ENCODE measurements at places on chromosomes 1 and 21.

DNA sequence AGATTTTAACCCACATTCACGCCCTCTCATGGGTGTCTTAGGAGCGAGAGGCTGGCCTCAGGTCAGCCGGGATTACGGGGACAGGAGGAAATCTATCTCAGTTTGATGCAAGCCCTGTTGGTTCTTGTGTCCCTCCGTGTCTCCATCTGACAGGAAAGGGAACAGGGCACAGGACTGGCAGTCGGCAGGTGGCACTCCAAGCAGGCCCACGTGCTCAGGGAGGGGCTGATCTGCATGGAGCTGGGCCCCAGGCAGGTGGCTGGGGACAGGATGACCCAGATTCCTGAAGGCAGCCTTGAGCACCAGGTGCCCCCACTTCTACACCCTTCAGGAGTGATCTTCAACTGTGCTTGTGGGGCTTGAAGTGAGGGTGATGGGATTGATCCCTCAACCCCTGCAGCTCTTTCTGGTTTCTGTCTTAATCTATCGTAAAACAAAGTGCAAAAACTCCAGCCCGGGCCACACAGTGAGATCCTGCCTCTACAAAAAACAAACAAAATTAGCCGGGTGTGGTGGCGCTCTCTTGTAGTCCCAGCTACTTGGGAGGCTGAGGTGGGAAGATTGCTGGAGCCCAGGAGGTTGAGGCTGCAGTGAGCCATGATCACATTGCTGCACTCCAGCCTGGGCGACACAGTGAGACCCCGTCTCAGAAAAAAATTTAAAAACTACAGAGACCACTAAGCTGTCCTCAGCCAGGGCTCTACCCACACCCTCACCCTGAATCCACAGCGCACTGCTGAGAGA, 8.3 kb downstream of the PLEKHG5 start:
- DNase-seq, result no peak

- DNase-seq, result no peak
Observed at GRCh38 chr1:182587666-182588499, 1.2 kb downstream of the RNASEL start.

DNA sequence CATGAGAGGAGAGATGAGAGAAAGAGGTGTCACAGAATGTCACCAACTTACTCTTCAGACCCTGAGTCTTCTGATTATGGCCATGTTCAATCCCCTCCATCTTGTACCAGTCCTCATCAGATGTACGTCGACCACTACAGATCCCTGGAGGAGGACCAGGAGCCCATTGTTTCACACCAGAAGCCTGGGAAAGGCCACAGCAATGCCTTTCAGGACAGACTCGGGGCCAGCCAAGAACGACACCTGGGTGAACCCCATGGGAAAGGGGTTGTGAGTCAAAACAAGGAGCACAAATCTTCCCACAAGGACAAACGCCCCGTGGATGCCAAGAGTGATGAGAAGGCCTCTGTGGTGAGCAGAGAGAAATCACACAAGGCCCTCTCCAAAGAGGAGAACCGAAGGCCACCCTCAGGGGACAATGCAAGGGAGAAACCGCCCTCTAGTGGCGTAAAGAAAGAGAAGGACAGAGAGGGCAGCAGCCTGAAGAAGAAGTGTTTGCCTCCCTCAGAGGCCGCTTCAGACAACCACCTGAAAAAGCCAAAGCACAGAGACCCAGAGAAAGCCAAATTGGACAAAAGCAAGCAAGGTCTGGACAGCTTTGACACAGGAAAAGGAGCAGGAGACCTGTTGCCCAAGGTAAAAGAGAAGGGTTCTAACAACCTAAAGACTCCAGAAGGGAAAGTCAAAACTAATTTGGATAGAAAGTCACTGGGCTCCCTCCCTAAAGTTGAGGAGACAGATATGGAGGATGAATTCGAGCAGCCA, 8.0 kb downstream of the ELOA start:
- no peak for DNase-seq

DNA sequence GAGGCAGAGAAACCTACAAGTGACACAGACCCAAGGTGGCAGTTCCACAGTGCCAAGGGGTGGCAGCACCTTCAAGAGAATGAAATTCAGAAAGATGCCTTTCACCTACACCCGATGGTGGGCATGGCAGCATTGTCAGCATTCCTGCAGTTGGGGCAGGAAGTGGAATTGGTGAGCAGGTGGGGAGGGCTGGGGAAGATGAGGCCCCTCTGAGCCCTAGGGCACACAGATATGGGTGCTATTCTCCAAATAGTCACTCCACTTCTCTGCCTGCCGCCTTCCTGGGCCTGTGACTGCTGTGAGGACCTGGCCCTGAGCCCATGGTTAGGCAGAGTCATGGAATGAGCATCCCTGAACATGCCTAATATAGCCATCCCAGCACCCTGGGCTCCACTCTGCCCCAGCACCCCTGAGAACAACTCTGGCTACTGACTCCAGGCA, 8.3 kb downstream of the SHISA4 start:
- DNase-seq, result no peak

- DNase-seq, result no peak
Observed at GRCh38 chr1:1614204-1614953, 921 bp upstream of the MIB2 start.

GRCh38 chr21:37276377-37276776, 9.2 kb upstream of the VPS26C start:
- no peak for DNase-seq

- no peak for DNase-seq
Observed at GRCh38 chr21:36034211-36034913, 26.0 kb downstream of the SETD4 start.

DNA sequence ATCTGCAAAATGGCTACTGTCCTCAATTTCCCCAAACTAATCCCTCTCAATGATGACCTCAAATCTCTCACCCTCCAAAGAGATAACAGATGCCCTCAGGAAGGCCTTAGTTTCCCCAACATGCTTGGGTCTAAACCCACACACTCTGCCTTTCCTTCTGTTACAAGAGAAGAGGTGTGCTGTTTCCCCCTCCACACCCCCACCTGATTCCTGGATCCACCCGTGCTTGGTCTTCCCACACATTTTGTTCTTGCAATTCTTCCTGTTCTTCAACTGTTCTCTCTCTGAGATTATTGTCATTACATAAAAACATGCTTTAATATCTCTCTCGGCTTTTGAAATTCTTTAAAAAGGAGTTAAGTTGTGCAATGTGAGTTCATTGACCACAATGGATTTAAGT, 5.7 kb upstream of the CBR3 start:
- no peak for DNase-seq

DNA sequence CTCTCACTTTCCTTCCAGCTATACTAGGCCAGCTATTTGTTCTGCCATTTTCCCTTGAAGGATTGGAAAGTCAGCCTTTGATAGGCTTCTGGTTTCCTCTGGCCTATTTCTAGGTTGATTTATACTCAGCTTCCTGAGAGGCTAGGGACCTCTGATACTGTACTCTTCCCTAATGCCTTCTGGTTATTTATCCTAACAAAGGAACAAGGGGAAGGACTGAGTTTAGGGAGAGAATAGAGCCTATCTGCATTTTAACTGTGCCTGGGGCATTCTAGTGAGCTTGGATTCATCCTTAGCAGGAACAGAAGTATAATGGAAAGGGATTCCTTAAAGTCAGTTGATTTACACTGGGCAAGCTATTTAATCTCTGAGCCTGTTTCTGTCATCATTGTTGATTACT, 11.8 kb upstream of the TMEM39B start:
- DNase-seq, result no peak

GRCh38 chr1:166174108-166174507, 7.3 kb upstream of the FAM78B start:
- DNase-seq, result no peak

GRCh38 chr1:211091867-211092266, 42.1 kb downstream of the KCNH1 start:
- DNase-seq, result no peak

DNA sequence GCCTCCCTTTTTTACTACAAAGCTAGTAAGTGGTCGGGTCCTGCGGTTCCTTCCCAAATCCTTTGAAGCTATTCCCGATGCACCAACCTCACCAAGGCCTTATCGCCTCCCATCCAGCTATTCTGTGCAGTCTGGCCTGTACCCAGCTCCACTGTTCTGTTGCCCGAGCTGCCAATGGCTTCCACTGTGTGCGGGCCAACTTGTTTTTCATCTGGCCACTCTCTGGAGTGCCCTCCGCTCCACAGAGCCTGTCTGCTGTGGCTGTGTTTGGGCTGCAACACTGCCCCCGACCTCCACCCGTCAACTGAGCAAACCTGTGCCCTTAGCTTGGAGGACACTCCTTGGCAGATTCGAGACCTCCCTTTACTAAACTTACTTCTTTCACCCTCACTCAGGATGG, 125.0 kb downstream of the KIAA0319L start:
- DNase-seq, result no peak

- DNase-seq, result no peak
Observed at GRCh38 chr21:38329162-38329561, 72.4 kb downstream of the KCNJ15 start.

DNA sequence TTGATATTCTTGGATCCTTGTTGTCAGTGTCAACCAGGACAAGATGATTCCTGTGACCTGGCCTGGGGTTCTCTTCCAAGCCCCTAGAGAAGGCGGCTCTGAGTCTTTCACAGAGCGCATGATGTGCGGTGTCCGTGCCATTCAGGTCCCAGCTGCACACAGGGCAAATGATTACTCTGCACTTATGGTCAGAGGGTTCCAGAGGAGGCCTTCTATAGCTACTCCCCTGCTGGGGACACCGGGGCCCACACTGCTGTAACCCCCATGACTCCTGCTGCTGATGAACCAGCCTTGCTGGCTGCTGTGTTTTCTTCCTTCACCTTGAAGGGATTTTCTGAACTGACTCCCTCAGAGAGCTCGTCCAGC, 1.5 kb downstream of the PTGFRN start:
- no peak for DNase-seq

- no peak for DNase-seq
Observed at GRCh38 chr21:39451332-39452206, at the start of gene SH3BGR. Gene SH3BGR, plus strand, starts transcription at chr21:39451970. Its CDS starts 127 bp downstream, at chr21:39452097.

- no peak for DNase-seq
Observed at GRCh38 chr1:21514245-21514644, 5.0 kb downstream of the ALPL start.

DNA sequence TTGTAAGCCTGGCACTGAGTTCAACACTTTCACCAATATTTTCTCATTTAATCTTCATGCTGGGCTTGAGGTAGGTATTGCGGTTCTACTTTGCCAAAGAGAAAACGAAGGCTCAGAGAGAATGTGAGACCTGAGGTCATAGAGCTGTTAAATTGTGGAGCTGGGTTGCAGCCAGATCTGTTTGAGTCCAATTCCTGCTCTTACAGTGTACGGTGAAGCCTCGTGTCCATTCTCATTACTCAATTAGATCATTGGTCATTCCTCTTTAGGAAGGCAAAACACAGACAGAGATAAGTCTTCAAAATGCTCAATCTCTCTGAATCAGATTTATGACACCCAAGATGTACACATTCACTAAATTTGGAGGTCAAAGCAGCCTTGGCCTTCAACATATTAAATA, 559.0 kb upstream of the DAB1 start:
- DNase-seq, result no peak

- no peak for DNase-seq
Observed at GRCh38 chr1:210236386-210236839, 3.8 kb downstream of the SERTAD4 start.

GRCh38 chr1:55815745-55816455, 600.7 kb upstream of the USP24 start:
- no peak for DNase-seq

DNA sequence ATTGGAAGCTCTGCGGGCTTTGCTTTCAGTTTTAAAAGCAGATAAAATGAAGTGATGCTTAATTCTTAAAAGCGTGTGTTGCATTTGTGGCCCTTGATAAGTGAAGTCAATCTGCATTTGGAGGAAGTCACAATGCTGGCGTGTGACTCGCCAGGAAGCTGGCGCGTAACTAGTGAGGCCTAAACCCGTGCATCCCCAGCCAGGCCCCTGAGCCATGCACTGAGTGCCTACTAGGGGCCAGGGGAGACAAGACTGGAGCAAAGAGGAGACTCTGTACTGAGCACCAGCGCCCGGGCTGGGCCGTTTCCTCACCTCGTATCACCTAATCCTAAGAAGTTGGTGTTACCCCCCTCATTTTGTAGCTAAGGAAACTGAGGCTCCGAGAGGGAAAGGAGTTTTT, 4.6 kb upstream of the DDOST start:
- DNase-seq, result no peak

DNA sequence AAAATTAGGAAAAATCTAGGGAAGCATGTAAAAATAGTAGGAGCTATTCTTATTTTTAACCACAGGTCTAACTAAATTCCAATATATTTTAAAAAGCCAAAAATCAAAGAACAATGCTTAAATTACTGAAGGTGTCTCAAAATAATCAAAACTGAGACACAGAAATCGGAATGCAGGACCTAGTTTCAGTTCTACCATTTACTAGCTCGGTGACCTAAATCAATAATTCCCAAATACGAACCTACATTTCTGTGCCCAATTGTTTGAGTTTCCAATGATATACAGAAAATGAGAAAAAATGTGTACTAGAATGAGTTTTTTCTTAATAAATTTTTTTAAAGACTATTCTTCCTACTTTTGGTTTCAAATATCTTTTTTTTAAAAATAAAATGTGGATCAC, 37.4 kb downstream of the ANKRD13C start:
- DNase-seq, result no peak

GRCh38 chr1:71651214-71651613, 570.4 kb upstream of the ZRANB2 start:
- no peak for DNase-seq

- DNase-seq, result no peak
Observed at GRCh38 chr1:209241487-209241886, 342.0 kb upstream of the CAMK1G start.

- no peak for DNase-seq
Observed at GRCh38 chr1:43309405-43310025, 8.7 kb downstream of the TIE1 start.

- no peak for DNase-seq
Observed at GRCh38 chr1:40339420-40340323, 22.6 kb upstream of the COL9A2 start.

GRCh38 chr21:28431022-28431421, 561.7 kb downstream of the LTN1 start:
- DNase-seq, result no peak

DNA sequence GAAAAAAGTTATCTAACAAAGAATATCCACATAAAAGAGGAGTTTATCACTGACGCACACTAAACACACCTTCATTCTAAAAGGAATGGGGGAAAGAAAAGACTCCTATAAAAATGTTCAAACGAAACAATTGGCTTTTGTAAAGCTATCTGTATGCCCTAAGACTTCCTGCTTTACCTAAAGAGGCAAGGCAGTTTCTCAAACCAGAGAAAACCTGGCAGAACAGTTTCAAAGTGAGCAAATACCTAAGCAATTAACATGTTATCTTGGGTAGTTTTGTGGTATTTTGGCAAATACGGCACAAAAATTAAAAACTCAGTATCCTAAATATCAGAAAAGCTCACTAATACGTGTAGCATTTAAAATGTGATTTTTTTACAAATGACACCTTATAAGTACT, 1.9 kb downstream of the PUM1 start:
- no peak for DNase-seq

Measured in activated CD4-positive, CD25-positive, alpha-beta regulatory T cell (primary cell).